Activated CD8-positive, alpha-beta memory T cell treated with anti-CD3 and anti-CD28 coated beads, Interleukin-2, amount 50 U/mL, for 48 hours (primary cell): ENCODE measurements at places on chromosomes 11 and 22.
A peak's percentile ranks its signal among the peaks of the same experiment; 100 is the strongest.

DNA sequence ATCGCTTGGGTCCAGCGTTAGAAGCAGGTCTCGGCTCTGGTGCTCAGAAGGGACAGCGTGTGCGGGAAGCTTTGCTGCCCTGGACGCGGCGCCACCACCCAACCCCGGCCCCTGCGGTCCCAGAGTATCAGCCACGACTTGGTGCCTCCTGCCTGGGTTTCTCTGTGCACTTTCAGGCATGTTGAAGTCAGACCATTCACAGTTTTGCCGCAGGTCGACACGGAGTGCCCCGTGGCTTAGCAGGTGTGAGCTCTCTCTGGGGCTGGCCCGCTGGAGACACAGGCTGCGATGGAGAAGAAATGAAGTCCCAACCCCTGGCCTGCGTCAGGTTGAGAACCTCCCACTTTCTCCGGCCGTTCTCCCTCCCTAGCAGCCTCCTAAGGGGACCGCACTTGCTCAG lies 494.5 kb downstream of the BRD1 start:
- DNase-seq: peak; percentile 20

DNA sequence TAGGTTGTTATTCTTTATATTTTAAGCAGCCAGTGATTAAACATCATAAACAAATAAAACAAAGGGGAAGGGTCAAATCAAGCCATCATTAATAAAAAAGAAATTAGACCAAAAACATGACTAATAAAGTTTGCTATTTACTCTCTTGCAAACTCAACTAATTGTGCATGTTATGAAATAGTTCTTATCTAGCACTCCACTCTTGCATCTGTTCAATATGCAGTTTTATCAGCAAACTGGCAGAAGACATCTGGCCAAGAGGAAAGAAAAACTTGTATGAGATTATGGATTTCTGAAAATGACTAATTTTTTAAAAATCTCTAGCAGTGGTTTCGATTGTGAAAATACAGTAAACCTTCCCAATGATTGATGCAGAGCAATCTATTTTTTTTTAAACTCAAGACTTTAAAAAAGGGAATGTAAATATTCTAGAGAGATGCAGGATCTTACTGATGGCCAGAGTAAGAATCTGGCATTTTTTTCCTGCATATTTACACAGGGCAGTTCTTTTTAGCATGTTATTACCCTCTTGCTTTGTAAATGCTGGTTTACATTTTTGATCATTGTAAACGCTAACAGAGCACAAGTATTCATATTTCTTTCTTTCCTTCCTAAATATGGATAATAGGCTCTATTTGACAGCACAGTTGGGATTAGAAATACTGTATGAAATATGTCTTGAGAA lies 83.3 kb downstream of the GRIA4 start:
- DNase-seq: no peak

- no peak for DNase-seq
Measured at GRCh38 chr11:134337051-134337450, 5.3 kb downstream of the GLB1L2 start.

DNA sequence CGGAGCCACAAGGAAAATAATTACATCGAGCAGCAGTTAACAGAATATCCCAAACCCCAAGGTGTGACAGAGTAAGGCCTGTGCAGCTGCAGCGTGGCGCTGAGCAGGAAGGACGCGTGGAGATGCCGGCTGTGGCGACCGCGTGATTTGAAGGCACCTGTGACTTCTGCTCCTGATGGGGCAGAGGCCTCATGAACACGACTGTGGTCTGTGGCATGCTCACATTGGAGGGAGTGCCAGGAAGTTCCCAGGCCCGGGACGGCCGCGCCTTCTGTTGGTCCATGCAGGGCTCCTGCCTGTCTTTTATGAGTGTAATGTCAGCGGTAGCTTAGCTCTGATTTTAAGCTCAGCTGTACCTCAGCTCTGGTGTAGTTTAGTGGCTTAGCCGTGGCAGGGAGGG lies 50.4 kb downstream of the TPCN2 start:
- DNase-seq: no peak

DNA sequence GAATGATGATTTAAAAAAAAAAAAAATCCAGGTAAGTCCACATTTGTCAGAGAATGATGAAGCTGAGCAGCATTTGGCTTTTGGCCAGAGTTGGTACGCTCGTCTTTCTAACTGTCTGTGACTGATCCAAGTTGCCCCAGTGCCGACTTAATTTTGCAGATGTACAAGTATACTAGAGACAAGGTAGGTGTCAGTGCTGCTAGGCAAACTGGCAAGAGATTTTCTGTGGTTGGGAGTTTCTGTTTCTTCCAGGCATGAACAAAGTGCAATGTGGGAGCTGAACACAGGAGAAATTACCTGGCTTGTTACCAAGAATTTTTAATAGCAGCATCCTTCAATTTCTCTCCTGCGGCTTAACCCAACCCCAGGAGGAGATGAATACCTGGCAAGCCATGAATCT lies 307.7 kb downstream of the BUD13 start:
- no peak for DNase-seq

DNA sequence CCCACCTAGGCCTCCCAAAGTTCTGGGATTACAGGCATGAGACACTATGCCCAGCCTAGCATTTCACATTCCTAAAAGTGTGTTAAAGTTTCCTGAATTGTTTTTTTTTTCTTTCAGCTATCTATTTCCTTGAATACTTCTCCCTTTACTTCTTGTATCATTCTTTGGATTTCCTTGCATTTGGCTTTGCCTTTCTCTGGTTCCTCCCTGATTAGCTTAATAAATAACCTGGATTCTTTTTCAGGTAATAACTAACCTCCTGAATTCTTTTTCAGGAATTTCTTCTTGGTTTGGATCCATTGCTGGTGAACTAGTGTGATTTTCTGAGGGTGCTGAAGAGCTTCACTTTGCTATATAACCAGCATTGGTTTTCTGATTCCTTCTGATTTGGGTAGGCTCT lies 47.9 kb downstream of the MRGPRX2 start:
- no peak for DNase-seq

GRCh38 chr11:15918212-15918611 lies 438.1 kb downstream of the SOX6 start:
- no peak for DNase-seq

GRCh38 chr22:37148031-37148651 lies 1.6 kb downstream of the IL2RB start:
- DNase-seq: no peak

DNA sequence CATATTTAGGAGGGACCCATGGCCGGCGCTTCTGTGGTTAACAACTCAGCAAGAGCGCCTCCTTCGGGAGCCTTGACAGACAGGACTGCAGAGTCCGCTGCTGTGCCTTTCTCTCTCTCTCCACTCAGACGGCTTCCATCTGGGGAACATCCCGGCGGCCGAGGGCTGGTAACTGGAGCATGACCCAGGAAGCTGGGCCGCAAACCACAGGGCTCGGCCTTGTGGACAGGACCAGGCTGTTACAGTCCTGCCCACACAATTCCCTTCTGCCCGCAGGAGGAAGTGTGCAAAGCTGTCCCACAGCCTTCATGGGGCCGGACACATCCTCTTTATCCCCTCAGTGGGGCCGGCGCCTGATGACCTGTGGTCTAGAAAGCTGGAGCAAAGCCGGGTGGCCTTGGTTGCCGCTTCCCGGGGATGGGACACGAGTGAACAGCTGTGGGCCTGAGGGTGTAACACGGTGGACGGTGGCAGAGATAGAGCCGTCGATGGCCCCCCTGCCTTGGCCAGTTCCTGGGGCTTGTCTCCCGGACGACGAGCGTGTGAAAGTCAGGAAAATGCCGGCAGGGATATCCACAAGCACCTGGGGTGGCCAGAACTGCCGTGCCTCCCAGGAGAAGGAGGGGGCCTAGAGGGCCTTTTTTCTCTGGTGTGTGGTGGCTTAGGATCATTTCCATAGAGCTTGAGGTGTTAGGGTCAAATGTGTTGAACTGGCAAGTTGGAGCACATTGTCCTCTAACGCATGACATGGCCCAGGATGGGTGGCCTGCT lies 50.1 kb downstream of the FBLN1 start:
- DNase-seq: no peak

DNA sequence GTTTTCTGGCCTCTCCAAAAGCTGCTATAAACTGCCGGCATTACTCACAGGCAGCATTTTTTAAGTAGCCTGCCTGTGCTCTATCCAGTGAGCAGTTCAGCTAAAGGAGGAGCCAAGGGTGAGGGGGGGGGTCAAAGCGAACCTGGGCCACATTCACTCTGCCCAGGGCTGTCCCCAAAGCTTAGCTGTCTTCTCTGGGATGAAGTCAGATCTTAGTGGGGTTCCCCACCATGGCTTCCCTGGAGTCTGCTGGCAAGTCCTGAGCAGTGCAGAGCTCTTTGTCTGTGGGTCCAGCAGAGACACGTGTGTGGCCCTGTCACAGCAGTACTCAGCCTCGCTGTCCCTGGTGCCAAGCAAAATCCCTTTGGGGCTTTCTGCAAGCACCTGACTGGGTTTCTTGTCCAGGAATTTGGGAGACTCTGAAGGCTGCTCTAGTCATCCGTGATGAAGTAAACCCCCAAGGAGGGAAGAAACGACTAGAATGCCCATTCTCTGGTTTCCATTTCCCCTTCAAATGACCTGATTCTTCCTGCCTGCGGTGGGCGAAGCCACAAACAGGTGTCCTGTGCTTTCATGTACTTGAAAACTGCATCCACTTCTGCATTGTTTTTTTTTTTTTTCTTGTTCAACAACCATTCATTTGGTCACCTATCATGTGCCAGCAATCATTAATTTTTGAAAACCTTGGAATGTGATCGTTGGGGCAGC lies 2.6 kb downstream of the KCNJ5 start:
- DNase-seq: no peak

DNA sequence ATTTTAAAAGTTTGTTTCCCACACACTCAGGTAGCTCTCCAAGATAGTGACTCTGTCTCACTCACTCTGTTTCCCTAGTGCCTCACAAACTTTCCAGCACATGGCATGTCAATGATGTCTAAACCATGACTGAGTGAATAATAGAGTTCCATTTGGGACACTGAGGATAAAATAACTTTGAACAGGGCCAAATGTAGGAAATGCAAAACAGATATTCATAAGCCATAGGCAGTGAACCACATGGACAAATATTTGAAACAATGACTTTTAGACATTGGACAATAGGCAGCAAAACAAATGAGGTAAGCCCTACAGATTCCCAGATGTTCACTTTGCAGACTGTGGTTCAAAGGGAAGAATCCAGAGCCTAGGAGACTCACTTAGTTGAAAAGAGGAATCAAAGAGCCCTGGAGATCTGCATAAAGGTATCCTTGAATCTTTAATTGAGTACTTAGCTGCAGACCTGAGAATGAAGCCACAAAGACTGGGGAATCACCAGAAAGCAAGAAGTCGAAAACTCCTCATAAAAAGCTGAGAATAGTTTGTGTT lies 173.3 kb downstream of the FAM76B start:
- no peak for DNase-seq

- no peak for DNase-seq
Measured at GRCh38 chr22:40668611-40669411, 10.5 kb upstream of the MCHR1 start.

GRCh38 chr11:10023212-10023611 lies 270.8 kb downstream of the SBF2 start:
- DNase-seq: no peak

DNA sequence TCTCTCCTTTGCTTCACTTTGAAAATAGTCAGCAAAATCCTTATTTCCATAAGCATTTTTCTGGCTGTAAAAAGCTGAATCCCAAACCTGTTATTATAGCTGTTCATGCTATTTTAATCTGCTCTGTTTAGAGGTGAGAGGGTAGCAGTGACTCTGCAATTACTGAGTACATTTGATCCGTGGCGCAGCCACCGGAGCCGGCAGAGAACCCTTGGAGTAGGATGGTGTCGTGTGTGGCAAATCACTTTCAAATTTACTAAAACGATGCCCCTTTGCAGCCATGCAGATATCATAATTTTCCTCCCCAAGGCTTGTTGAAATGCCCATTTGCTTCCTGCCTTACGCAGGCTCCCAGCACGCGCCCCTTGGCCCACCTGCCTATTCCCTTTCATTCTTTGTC lies 69.6 kb downstream of the ZBTB16 start:
- no peak for DNase-seq

DNA sequence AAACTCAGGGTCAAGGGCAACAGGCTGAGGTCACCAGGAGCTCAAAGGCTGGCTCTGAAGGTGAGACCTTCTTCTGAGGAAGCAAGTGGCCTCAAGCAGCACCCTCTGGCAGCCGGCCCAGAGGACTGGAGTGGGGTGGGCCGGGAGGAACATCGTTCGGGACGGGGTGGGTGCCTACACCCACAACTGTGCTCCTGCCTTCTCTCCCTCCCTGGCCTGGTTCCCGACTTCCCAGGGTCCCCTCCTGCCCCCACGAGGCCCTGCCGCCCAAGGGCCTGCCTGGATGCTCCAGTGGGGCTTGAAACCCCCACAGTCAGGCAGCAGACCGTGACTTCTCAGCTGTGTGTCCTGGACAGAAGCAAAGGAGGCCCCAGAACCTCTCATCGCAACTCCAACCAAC lies 195.7 kb downstream of the IGLL1 start:
- no peak for DNase-seq

GRCh38 chr11:133946541-133947318 lies 10.0 kb downstream of the IGSF9B start:
- DNase-seq: no peak

- DNase-seq: no peak
Measured at GRCh38 chr11:92455210-92455790, 230.7 kb downstream of the FAT3 start.

DNA sequence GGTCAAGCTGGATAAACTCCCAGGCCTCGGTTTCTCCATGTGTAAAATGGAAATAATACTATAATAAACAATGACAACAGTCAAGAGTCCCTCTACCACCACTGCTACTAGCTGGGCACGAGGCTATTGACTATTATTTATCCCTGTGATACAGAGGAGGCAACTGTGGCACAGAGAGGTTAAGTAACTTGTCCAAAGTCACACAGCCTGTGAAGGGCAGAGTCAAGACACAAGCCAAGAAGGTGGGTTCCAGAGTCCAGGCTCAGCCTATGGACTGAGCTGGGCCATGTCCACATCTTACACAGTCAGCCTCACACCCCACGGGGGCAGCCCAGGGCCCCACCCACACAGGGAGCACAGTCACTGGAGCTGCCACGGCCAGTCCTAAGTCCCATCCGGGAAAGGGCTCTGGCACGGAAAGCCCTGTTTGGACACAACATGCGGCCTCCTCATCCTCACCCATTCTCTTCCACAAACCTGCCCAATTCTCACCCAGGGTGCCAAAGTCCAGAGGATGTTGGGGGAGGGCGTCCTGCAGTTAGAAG lies 384.0 kb downstream of the SHANK2 start:
- no peak for DNase-seq

DNA sequence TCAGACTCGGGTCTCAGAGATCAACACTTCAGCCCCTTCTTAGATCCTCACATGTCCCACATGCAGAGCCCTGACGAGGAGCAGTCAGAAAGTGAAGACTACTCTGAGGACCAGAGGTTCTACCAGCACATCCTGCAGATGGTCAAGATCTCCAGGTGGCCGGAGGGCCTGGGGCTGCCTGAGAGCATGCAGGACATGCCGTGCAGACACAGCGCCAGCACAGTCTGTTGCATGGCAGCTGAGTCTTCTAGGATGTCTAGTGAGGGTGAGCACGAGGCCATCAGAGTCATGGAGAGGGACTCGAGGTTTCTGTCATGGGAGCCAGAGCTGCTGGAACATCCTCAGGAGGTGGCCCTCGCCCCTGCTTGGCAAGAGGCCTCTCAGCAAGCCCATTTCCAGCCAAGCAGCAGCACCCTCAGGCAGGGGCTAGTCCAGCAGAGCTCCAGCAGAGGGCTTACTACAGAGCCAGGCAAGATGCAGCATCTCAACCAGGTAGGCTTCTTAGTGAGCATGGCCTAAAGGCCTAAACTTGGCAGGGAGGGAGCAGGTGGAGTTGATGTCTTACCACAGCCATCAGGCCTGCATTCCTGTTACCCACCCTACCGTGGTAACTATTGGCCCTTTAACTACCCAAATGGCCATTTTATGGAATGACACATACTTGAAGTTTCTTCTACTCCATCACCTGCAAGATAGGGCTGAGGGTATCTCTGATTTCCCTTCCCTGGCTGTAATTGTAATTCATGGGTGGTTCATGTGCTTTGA lies 28.7 kb downstream of the CEP164 start:
- no peak for DNase-seq
